ENCODE measurements at places on chromosomes 12 and 14.

DNA sequence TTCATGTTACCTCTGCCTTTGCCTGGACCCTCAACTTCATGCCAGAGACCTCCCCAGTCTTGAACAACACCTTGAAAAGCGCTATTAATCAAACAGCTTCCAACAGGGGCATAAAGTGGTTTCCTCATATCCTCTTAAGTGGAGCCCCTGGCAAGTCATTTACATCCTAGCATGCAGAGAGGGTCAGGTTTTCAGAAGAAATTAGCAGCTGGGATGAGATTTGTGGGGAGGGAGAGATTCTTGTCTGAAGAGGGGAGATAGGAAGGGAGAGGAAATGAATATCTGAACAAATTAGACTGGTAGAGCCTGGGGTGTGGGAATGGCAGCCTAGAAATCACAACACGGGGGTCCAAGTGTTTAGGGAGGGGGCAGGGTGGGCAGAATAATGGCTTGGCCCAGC lies 45.6 kb downstream of the CALM1 start:
- no peak for DNase-seq

DNA sequence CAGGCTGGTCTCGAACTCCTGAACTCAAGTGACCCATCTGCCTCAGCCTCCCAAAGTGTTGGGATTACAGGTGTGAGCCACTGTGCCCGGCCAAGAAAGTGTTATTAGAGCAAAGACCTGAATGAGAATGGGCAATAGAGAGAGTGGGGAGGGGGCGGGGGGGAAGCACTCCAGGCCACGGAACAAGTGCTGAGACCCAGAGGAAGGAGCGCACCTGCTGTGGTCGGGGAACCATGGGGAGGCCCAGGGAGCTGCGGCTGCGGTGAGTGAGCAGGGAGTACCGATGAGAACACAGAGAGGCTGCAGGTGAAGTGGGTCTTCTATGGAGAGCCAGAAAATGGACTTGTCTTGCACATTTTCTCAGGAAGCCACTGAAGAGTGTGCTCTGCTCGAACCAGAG lies 10.8 kb downstream of the SMIM41 start:
- DNase-seq, result peak; percentile 24

DNA sequence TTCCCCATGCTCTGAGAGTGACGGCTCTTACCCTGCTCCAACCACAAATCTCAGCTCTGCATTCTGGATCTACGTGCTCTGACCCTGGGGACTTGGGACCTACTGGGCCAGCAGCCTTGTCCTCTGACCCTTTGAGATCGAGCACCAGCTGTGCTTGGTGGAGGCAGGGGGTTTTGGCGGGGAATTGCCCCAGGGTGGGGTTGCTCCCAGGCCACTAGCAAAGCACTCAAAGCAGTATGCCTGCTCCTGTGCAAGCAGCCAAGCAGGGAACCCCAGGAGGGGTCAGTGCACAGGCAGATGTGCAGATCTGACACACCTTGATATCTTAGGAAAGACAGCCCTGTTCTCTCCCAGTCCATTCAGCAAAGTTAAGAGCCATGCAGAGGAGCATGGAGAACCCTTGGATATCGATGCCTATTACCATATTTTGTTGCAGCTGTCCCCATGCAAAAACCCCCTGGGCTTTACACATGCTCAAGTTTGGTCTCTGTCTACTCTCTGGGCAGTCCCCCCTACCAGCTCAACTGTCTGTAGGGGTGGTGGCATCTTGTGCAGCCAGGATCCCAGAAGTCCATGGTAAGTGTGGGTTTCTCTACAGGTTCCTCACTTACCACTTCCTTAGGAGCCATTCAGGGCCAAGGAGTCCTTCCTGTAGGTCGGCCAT lies 319.0 kb downstream of the TMTC2 start:
- DNase-seq, result no peak

GRCh38 chr14:83706231-83706954 lies 1823.6 kb upstream of the FLRT2 start:
- no peak for DNase-seq

GRCh38 chr12:117060246-117060928 lies 38.8 kb downstream of the TESC start:
- no peak for DNase-seq

GRCh38 chr14:80781972-80782367 lies 159.6 kb downstream of the CEP128 start:
- no peak for DNase-seq

DNA sequence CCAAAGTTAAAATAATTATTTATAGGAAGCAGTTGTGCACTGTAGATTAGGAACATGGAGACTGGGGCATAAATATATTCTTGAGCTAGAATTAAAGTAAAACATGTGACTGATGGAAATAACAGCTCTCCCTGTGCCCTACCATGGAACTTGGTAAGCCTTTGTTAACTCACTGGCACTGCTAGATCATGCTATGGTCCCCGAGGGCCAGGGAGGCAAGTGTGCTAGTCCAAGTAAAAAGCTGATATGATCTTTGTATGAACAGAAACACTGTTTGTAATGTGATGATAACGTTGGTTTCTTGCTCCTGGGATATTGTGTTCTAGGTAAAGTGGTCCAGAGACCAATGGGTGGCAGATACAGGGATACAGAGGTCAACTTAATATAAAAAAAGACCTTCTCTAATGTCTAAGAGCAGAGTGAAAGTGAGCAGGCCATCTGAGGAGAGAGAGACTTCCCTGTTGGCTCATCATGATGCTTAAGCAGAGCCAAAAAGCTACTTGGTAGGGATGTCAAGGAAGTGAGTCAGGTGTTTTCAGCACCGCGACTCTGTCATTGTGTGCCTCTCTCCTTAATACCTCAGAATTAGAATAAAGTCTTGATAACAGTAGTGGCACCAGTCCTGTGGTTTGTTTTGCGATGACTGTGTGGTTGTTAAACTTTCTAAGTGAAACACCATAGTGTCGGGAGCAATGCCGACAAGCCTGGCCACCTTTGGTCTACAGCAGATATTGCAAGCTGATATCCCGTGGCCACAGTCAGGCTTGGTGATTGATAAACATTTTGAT lies 27.6 kb downstream of the BICD1 start:
- DNase-seq, result no peak

DNA sequence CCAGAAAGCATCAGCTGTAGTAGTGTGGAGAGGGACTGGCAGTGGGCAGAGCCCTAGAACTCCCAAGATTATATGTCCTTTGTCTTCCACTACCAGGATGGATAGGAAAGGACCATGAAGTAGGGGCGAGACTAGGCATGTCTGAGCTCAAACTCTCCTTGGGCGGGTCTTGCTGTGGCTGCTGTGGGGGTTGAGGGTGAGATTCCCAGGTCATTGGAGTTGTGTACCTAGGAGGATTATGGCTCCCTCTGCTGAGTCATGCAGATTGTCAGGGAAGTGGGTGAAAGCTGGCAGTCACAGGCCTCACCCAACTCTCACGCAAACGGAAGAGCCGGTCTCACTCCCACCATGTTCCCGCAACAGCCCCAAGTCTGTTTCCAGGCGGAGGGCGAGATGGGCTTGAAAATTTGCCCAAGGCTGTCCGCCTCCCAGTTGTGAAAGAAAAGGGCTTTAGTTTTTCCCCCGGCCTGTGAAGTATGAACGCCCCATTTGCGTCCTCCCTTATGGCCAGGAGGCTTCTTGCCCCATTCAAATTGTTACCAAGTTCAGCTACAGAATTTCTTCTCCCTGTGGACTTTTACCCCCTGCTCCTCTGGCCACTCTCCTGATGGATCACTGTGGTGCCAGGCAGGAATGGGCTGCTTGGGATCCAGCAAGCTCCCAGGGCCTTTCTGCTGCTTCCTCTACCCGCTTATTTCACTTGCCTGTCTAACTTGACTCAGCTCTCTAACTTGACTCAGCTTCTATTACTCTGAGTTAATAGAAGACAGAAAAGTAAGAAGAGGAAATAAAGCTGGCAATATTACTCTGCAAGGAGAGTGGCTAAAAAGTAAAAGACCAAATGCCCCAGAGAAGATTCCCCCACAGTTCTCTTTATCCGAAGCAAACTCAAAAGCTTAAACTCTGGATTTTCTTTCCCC lies 159.3 kb downstream of the SLC2A13 start:
- no peak for DNase-seq

- no peak for DNase-seq
Measured at GRCh38 chr14:34596891-34597290, 33.1 kb downstream of the SNX6 start.

DNA sequence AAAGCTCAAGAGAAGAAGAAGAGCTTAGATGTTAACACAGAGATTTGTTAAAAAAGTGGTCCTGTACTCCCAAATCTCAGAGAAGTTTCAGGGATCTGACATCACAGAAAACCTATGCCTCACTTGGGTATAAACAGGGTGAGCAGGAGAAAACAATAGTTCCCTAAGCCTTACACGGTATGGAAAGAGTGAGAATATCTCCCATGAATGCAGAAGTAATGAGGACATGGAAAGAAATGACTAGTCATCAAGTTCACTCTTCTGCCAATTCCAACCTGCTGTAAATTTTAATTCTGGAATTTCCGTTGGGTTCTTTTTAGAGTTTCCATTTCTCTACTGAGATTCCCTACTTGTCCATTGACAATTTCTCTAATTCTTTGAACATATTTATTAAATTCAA lies 6.2 kb upstream of the PTGER2 start:
- no peak for DNase-seq

DNA sequence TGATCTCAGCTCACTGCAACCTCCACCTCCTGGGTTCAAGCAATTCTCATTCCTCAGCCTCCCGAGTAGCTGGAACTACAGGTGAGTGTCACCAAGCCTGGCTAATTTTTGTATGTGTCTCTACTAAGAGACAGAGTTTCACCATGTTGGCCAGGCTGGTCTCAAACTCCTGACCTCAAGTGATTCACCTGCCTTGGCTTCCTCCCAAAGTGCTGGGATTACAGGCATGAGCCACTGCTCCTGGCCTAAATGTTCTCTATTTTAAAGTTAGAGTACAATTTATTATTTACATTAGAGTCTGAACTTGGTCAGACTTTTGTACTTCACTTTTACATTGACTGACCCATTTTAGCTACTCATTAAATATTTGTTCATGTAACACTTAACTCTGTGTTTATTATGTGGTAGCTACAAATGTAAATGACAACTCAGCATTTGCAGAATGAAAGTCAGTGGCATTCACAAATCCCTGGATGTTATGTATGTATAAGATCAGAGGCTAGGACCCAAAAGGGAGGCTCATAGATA lies 409.6 kb downstream of the APAF1 start:
- no peak for DNase-seq

All from NCI-H510A (cell line).